ENCODE measurements at places on chromosomes 7 and 10. TPM values are rescaled to one million over a fixed set of nuclear protein-coding genes. Genes with fewer than 3 reads are reported as not detected.

The HOXA2 gene
- total RNA-seq, result 0.24 TPM

The FRMPD2 gene
- 18.8 TPM for total RNA-seq

The MKI67 gene
- total RNA-seq, result 10.6 TPM

The EEPD1 gene
- total RNA-seq, result 9.9 TPM

The HSPA12A gene
- 13.0 TPM for total RNA-seq

The ZNF398 gene
- total RNA-seq, result 13.5 TPM

The CCDC6 gene
- 35.4 TPM for total RNA-seq

The NACAD gene
- 1.4 TPM for total RNA-seq

The TMEM26 gene
- 1.9 TPM for total RNA-seq

The CALCR gene
- 0.48 TPM for total RNA-seq

The ENTPD7 gene
- total RNA-seq, result 19.0 TPM

The VSTM2A gene
- total RNA-seq, result 10.8 TPM

The GBF1 gene
- total RNA-seq, result 17.1 TPM

The PRF1 gene
- total RNA-seq, result 7.5 TPM

The ACSM6 gene
- 0.96 TPM for total RNA-seq

The LLCFC1 gene
- not detected for total RNA-seq

The LIPJ gene
- 4.1 TPM for total RNA-seq

The IDI2 gene
- 1.9 TPM for total RNA-seq

The SPDYE9 gene
- total RNA-seq, result 1.7 TPM

The TWIST1 gene
- total RNA-seq, result 51.5 TPM

The PTPN20 gene
- 11.1 TPM for total RNA-seq
